ENCODE measurements at places on chromosomes 1 and 21.
A peak's percentile ranks its signal among the peaks of the same experiment; 100 is the strongest.

DNA sequence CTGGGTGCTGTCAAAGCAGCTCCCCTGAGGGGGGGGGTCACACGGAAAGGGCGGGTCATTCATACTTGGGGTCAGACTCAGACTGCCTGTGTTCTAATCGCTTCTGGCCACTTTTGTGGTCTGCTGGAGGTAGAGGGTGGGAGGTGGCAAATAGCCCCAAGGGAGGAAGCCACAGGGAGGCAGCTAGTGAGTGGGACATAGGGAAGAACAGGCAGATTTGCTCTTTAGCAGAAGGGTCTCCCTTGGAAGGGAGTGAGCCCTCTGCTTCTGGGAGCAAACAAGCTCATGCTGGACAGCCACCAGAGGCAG is 24.5 kb downstream of the ACOT11 start:
- no peak overlapping the region for H3K4me3 ChIP-seq
- H3K27me3 ChIP-seq, result no peaks in the 10 kb centered on the region
- no peak overlapping the region for H3K27ac ChIP-seq

DNA sequence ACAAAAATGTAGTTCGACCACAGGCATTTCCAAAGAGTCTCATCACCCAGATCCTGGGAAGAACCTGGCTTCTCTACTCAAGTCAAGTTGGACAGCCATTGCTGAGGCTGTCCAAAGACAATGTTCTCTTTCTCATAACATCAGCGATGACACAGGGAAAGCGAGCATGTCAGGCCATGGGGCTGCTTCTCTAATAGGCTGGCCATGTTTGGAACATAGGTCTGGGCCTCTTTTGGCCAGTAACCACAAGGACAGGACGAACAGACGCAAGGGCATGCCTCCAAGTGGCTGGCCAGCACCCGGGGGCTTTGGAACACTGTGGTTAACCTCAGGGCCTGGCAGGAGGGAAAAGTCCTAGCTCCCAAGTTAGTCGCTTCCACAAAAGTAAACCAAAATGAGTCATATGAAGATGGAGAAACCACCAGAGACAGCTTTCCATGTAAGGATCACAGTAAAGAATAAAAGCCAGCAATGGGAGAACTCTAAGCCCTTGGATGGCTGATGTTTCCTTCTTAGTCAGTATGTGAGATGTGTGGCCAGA is 80.6 kb upstream of the SLC44A3 start:
- H3K27me3 ChIP-seq, result no peaks in the 10 kb centered on the region
- no peak overlapping the region for H3K27ac ChIP-seq
- no peaks in the 10 kb centered on the region for H3K36me3 ChIP-seq
- no peak for DNase-seq
- H3K4me1 ChIP-seq, result no peaks in the 10 kb centered on the region

GRCh38 chr1:168774241-168774640 is 45.2 kb upstream of the DPT start:
- H3K36me3 ChIP-seq, result no peaks in the 10 kb centered on the region
- H3K4me1 ChIP-seq, result no peaks in the 10 kb centered on the region
- no peak overlapping the region for H3K4me3 ChIP-seq
- H3K27me3 ChIP-seq, result no peaks in the 10 kb centered on the region

DNA sequence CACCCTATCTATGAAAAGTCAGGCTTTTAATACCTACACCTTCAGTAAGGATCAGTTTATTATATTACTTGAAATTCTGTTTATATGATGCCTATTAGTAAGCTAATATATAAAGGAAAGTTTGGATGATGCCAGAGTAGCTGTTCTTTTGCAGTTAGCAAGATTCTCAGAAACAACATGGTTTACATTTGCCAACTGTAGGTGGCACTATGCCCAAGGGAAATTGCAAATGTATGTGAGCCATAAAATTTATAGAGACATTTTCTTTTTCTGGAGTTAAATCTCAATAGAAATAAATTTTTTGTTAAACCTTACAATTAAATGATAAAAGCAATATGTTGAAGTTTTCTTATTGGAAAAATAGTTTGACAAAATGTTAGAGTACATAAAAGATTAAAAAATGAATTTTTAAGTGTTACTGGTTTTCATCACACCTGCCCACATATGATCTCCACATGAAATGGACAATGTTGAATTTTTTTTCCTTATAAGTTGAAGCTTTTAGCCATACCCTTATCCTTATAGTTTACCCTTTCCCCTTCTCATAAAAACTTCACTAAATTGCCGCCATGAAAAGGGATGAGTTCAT is 32.1 kb upstream of the EPHX4 start:
- H3K36me3 ChIP-seq, result no peaks in the 10 kb centered on the region
- H3K4me1 ChIP-seq, result no peaks in the 10 kb centered on the region
- no peaks in the 10 kb centered on the region for H3K27me3 ChIP-seq
- H3K4me3 ChIP-seq, result no peak overlapping the region
- no peak overlapping the region for H3K27ac ChIP-seq
- DNase-seq, result no peak

DNA sequence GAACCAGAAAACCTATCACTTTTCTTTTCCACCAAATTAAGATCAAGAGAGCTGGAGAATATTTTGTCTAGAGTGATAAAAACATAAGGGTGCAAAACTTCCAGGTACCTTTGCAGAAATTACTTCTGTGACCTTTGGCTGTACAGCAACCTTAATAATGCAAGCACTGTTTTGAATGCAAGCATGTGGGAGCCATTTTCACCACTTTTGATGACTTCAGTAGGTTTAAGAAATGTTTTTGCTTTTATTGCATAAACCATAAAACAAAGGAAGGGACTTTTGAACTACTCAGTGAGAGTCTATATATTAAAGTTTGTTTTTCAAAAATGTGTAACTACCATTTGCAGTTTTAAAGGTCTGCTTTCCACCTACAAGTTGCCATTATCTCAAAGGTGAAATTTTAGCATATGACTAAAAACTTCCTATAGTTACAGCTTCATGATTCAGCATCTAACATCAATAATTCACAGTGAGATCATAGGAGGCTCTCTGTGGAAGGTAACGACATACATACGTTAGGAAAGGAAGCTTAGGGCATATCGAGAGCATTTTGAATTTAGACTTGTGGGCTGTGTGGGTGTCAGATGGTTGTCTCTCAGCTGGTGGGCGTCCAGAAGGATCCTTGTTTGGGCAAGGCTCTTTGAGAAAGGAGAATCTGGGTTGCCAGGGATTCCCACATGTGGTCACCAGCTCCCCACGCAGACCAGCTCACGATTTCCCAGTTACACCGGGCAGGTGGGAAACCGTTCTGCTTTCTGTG is 1.1 kb upstream of the GADD45A start:
- H3K36me3 ChIP-seq, result peaks cover 19% of the 10 kb centered on the region
- peaks cover 22% of the 10 kb centered on the region for H3K4me1 ChIP-seq
- H3K27me3 ChIP-seq, result no peaks in the 10 kb centered on the region

DNA sequence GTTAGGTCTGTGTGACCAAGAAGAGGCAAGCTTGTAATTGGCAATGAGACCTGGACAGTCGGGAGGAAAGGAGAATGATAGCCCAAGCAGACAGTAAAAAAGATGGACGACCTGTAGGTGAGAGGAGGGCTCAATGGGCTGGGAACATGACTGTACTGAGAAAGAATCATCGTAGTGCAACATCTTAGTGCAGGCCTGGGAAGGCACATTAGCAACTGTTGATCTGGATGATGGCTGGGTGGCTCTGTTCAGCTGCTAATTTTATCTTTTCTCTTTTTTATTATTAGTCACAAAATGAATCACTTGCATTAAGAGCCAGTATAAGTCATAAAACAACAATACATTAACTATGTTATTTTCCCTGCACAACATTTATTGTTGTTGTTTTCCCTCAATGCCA is 32.9 kb downstream of the IFI44 start:
- no peaks in the 10 kb centered on the region for H3K36me3 ChIP-seq
- DNase-seq, result no peak
- H3K27ac ChIP-seq, result no peak overlapping the region
- no peak overlapping the region for H3K4me3 ChIP-seq

DNA sequence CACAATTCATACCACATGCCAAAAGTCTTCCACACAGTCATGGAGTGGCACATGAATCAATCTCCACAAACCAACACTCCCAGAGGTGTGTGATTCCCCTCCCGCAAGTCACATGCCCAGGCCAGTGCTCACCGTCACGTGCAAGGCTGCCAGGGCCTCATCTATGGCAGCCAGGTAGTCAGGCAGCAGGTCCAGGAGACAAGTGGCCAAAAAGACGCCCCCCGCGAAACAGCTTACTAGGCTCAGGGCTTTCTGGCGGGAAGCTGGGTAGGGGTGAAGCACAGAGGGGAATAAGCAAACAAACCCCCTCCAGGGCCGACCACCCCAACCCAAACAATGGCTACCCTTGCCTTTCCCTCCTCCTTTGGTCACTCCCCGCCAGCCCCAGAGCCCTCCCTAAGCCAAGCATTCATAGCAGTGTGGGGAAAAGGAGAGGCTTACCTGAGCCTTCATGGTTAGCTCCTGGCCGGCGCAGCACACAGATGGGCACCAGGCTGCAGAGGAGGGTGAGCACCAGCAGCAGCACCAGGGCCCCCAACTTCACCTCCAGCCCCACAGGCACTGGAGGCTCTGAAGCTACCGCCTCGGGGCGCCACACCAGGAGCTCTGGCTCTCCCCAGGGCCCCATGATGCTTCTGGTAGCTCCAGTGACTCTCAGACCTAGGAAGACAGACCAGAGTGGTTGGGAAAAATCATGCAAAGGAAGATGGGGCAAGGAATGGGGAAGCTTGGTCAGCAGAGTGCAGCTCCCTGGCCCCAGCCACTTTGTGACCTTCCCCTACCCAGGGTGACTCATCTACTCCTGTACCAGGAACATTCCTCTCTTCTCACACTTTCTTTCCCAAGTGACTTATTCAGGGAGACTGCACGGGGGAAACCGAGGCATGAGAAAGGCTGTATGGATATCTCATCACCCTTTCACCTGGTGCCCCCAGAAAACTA is 978 bp downstream of the SLC39A1 start:
- no peaks in the 10 kb centered on the region for H3K27me3 ChIP-seq
- DNase-seq, result no peak
- peak overlapping the region; percentile 85 for H3K4me3 ChIP-seq

DNA sequence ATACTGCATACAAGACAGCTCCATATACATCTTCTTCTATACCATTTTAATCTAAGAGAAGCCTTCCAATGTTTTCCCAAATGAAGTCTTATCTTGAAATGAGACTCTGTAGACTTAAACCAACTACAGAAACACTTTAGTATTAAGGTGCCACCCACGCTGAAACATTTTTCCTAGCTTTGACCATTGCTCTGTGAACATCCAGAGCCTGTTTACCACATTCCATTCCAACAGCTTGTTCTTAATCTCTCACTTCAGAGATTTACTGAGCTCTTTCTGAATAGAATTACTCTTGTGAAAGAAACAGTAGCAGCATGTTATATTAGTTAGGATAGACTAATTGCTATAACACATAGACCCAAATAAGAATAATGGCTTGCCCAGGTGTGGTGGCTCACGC is 19.6 kb upstream of the POGZ start:
- H3K36me3 ChIP-seq, result no peaks in the 10 kb centered on the region
- H3K4me1 ChIP-seq, result peaks cover under 1% of the 10 kb centered on the region
- no peaks in the 10 kb centered on the region for H3K27me3 ChIP-seq
- H3K27ac ChIP-seq, result no peak overlapping the region
- no peak for DNase-seq

DNA sequence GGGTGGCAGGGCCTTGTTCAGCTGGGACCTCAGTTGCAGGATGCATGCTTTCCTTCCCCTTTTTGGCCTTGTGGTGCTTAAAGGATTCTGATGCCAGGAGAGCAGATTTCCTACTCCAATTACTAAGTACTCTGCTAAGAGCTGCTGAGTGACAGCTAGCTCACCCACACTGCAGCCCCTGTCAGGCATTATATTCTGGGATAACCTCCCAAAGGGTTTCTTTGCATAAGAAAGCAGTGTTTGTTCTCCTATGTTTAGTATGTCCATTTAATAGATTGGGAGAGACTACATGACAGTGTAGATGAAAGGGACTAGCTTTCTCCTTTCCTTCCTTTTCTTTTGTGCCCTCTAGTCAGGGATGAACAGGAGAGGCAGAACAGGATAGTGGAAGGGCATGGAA is 100.7 kb downstream of the FAM78B start:
- no peak for DNase-seq
- H3K27me3 ChIP-seq, result no peaks in the 10 kb centered on the region
- H3K4me1 ChIP-seq, result no peaks in the 10 kb centered on the region
- H3K36me3 ChIP-seq, result no peaks in the 10 kb centered on the region

DNA sequence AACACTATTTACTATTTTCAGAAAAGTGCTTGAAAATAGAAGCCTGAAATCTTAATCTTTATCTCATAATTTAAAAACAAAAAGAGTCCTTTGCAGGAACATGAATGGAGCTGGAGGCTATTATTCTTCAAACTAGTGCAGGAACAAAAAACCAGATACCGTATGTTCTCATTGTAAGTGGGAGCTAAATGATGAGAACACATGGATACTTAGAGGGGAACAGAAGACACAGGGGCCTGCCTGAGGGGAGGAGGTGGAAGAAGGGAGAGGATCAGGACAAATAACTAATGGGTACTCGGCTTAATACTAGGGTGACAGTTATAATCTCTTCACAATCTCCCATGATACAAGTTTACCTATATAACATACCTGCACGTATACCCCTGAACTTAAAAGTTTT is 176.3 kb downstream of the SDCCAG8 start:
- H3K4me1 ChIP-seq, result no peaks in the 10 kb centered on the region
- H3K4me3 ChIP-seq, result no peak overlapping the region
- DNase-seq, result no peak
- no peak overlapping the region for H3K27ac ChIP-seq

- no peaks in the 10 kb centered on the region for H3K36me3 ChIP-seq
- H3K27ac ChIP-seq, result peak overlapping the region; percentile 99
- peaks cover 22% of the 10 kb centered on the region for H3K4me1 ChIP-seq
Measured at GRCh38 chr1:109546311-109547109, 1.9 kb upstream of the GNAI3 start.

DNA sequence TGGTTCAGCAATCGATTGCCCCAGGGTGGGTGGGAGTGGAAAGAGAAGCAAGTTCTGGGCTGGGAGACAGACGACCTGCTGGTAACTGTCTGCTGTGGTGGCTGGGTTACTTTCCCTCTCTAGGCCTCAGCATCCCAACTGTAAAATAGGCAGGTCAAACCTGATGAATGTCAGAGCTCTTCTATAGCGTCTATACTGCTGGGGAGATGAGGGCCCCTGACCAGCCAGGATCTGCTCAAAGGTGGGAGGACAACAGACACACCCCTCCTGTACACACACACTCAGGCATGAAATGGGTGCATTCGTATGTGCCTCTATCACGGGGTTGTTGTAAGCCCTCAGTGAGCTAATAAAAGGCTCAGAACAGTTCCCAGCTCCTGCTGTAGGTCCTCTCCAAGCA is 12.7 kb upstream of the EPHB2 start:
- H3K36me3 ChIP-seq, result no peaks in the 10 kb centered on the region
- no peaks in the 10 kb centered on the region for H3K27me3 ChIP-seq
- H3K27ac ChIP-seq, result no peak overlapping the region
- no peaks in the 10 kb centered on the region for H3K4me1 ChIP-seq
- H3K4me3 ChIP-seq, result no peak overlapping the region
- no peak for DNase-seq

- H3K27me3 ChIP-seq, result no peaks in the 10 kb centered on the region
- H3K27ac ChIP-seq, result no peak overlapping the region
- no peak for DNase-seq
- H3K4me3 ChIP-seq, result no peak overlapping the region
Measured at GRCh38 chr1:71651214-71651613, 570.4 kb upstream of the ZRANB2 start.

Measured in esophagus squamous epithelium (tissue), 5 donors.